MG63 (cell line): ENCODE measurements at places on chromosomes 5 and 9. TPM values are rescaled to one million over a fixed set of nuclear protein-coding genes. Genes with fewer than 3 reads are reported as not detected.

GRCh38 chr9:83526901-83527300 lies 11.3 kb downstream of the FRMD3 start:
- no peak for DNase-seq

Gene UAP1L1
- 8.2 and 12.2 TPM in 2 replicates for total RNA-seq

DNA sequence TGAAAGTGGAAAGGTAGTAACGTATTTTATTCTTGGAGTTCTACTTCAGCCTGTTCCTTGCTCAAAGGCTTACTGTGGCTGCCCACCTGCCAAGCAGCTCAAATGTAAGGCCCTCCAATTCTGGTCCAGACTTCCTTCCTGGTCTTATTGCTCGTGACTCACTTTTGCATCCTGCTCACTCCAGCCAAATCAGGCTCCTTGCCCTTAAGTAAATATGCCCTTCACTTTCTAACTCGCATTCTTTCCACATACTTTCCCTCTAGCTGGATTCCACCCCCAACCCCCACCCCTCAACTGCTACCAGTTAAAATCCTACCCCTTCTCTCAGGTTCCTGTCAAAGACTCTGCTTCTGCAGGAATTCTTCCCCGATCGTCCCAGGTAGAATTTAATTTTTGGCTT lies 96.6 kb downstream of the GALNT10 start:
- peak; percentile 80 for DNase-seq

Gene SLC36A3
- total RNA-seq = not detected in 2 replicates

Gene CTXN3
- not detected in 2 replicates for total RNA-seq

DNA sequence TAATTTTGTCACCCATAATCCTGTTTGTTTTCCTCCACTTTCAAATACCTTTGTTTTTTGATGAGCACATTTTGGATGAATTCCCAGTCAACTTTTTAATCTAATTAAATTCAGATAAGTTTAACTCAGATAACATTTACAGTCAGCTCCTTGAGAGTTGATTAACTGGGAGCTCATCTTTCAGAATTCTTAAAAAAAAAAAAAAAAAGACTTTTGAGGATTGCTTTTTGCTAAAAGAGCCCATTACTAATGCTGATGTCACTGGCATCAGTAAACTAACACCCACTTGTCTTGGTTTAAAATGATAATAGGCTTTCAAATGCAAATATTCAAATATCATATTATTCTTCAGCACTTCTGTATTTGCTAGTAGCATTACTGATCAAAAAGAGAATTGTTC lies 47.1 kb upstream of the NFIB start:
- DNase-seq = no peak

DNA sequence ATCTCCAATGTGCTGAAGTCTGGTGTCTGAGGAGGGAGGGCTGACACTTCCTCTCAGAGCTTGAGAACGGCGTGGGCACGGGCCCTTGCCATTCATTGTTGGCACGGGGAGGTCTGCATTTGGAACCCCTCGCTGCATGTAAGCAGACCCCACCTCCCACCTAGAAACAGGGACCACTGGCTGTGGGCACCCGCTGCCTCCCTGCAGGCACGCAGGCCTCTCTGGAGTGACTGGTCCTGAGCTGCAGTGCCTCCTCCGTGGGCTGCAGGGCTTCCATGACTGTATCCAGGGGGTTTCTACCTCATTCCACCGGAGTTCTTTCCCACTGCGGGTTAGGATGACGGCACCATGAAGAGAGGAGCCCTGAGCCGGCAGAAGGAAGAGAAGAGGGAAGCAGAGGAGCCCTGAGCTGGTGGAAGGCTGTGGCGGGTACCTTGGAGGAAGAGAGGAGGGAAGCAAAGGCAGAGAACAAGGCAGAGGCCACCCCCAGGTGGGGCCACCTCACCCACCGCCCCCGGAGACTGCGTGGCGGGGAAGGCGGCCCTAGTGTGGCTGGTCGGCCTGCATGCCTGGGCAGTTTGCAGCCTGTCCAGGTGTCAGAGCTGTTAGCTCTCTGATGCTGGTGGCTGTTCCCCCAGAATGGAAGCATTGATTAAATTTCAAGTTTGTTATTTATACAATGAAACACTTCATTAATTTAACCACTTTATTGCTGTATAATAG lies 74.9 kb upstream of the CACNA1B start:
- no peak for DNase-seq

GRCh38 chr9:75988663-75989062 lies 98.2 kb downstream of the PCSK5 start:
- DNase-seq = no peak

Gene PIP5K1B
- total RNA-seq = not detected in 2 replicates

DNA sequence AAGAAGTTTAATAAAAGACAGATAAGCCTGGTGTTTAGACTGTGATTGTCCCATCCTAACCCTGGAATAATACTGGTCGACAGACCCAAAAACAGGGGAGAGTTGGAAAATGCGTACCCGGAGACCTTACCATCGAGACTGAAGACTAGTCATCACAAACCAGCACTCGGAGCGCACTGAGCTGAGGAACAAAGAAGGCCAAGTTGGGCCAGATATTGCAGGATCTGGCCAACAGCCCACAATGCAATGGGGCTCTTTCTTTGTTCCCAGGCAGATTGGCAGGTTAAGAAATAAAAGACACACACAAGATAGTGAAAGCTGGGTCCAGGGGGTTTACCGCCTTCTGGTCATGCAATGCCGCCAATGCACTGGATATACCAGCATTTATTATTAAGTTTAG lies 188.7 kb upstream of the RAI14 start:
- DNase-seq = no peak

- no peak for DNase-seq
Measured at GRCh38 chr5:160675988-160676387, 176.0 kb downstream of the ATP10B start.

DNA sequence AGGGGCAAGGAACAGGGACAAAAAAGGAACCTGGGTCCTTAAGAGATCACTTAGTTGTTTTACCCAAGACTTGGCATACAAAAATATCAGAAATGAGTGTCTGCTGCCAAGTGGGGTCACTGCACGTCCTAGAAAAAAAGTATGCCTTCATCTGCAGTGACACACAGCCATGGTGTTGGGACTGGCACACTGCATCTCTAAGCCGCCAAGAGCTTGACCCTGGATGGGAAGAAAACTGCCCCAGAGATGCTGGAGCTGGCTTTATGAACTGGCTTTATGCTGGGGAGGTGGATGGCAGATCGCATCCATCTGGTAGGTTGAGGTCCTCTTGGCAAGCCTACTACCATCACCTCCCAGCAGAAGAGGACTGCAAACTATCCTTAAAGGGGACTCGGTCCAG lies 51.7 kb downstream of the IRF1 start:
- DNase-seq = peak; percentile 54

- no peak for DNase-seq
Measured at GRCh38 chr9:136054146-136054545, 40.9 kb downstream of the NACC2 start.

Gene BHMT
- total RNA-seq = not detected in 2 replicates

Gene CCDC192
- total RNA-seq = not detected in 2 replicates

GRCh38 chr9:79357616-79358015 lies 214.1 kb upstream of the TLE4 start:
- no peak for DNase-seq

- DNase-seq = no peak
Measured at GRCh38 chr9:73160868-73161267, 9.2 kb downstream of the ANXA1 start.

Gene RAD50
- total RNA-seq = 35.7 and 47.7 TPM in 2 replicates

DNA sequence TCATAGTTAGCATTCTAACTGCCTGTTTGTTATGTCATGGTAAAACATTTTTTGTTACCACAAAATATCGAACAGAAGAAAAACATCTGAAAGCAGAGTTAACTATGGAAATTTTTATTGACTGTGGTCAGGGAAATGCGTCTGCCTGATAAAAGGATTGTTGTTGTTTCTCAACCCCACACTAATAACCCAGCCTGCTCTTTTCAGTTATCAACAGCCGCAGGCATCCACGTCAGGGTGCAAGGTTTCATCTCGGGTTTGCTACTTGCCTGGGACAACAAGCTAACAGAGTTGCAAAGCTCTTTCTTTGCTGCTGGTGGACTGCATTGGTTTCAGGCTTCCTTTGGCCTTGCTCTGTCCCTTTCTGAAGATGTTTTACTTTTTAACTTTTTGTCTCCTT lies 969.2 kb downstream of the CDH18 start:
- no peak for DNase-seq

- no peak for DNase-seq
Measured at GRCh38 chr9:90240541-90240940, 402.1 kb downstream of the DIRAS2 start.

DNA sequence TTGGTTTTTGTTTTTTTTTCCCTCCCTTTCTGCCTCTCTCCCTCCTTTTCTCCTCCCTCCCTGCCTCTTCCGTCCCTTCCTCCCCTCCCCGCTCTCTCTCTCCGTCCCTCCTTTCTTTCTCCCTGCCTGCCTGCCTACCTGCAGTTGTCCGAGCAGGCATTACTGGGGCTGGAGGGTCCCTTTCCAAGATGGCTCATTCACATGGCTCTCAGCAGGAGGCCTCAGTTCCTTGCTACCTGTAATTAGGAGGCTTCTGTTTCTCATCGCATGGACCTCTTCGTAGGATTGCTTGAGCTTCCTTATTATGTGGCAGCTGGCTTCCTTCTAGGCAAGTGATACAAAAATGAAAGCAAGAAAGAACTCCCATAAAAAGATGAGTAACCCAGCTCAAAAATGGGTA lies 8.0 kb downstream of the RGS3 start:
- no peak for DNase-seq

- no peak for DNase-seq
Measured at GRCh38 chr9:8088477-8088876, 288.9 kb upstream of the DMAC1 start.

DNA sequence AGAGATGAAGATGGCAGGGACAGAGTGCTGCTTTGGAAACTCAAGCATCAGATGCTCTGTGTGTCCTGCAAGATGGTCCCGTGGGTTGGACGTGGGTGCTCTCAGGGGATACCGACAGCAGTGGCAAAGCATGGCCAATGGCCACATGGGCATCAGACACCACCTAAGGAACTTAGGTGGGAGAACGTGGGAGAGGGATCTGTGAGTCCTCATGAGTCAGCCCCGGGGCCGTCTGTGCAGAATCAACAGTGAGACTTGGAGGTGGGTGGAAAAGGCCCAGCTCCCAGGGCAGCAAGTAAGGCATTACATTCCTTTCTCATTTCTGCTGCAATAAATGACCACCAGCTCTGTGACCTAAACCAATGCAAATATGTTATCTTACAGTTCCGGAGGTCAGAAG lies 77.0 kb downstream of the RAD23B start:
- DNase-seq = no peak

DNA sequence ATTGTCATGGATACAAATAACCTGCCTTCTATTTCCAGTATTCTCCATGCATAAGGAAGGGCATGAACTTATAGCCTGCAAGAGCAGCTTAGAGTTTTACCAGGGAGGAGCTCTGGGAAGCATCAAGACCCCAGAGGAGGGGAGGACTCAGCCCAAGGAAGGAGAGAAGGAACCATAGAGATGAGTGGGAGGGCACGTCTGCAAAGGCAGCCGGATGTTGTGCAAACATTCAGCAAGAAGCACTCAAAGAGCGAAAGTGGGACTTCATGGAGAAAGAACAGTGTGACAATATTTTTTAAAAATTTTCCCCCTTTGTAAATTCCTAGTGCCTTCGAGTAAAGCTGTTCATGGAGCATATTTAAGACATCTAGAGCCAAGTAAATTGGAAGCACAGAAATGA lies 270.1 kb upstream of the PTGER4 start:
- DNase-seq = no peak

DNA sequence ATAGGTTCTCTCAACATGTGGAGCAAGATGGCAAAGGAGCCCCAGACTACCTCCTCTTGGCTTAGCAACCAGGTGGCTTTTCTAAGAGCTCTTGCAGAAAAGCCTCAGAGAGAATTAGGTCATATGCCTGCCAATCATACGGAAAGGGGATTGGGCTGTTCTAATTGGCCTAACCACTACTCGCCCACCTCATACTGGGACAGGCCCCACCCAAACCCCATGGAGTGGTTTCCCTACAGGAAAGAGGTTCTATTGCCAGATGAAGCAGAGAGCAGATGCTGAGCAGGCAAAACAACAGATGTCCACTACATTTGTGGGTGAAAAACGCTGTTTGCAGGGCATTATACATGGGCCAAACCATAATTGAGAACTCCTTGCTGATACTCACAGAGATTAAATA lies 29.0 kb downstream of the ABLIM3 start:
- no peak for DNase-seq

Gene CCDC127
- total RNA-seq = 2.9 and 3.4 TPM in 2 replicates

DNA sequence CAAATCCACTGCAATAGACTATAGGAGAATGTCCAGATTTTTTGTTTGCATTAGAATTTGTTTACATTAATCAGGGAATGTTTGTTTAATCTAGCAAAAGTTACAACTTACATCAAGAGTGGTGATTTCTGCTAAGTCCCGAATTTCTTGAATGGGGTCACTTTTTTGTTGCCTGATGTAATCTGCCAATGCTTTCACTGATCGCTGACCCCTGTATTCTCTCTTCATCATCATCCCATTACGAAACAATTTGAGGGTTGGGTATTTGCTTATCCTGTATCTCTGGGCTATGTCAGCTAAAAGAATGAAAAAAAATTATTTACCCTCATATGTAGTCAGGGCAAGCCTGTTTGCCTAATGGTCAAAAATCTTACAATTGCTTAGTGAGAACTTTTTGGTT lies 76.9 kb downstream of the ERP44 start:
- DNase-seq = no peak

- DNase-seq = no peak
Measured at GRCh38 chr9:116189683-116190082, 36.1 kb downstream of the PAPPA start.

Gene FCN1
- total RNA-seq = not detected in 2 replicates

Gene ANGPTL2
- 7.1 and 8.1 TPM in 2 replicates for total RNA-seq
